ENCODE measurements at places on chromosomes 2 and 18. TPM values are rescaled to one million over a fixed set of nuclear protein-coding genes. Genes with fewer than 3 reads are reported as not detected.

GRCh38 chr2:238912916-238913875 lies 65.3 kb downstream of the TWIST2 start:
- DNase-seq = no peak

GRCh38 chr2:49693961-49694360 lies 539.6 kb upstream of the FSHR start:
- no peak for DNase-seq

GRCh38 chr18:48942554-48943261 lies 8.1 kb downstream of the SMAD7 start:
- DNase-seq = no peak

DNA sequence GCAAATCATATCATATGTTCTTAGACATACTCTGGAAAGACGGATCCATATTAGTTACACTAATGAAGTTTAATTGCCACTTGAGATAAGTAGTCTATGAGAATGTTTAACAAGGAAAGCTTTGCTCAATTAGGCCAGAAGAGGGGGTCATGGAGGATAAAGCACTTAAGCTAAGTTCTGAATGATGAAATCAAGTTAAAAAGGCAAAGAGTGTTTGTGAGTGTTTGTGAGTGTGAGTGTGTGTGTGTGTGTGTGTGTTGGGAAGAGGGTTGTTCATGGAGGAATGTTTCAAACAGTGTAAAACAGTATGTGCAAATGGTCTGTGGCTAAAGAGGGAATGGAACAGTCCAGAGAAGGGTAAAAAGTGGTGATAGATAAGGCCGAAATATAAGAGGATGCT lies 360.9 kb downstream of the ERBB4 start:
- no peak for DNase-seq

DNA sequence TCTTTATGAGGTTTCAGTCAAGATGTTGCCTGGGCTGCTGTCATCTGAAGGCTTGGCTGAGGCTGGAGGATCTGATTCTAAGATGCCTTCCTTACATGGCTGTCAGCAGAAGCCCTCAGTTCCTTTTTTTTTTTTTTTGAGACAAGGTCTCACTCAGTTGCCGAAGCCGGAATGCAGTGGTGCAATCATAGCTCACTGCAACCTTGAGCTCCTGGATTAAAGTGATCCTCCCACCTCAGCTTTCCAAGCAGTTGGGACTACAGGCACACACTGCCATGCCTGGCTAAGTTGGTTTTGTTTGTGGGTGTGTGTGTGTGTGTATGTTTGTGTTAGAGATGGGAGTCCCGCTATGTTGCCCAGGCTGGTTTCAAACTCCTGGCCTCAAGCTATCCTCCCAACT lies 13.1 kb upstream of the SLC35F5 start:
- no peak for DNase-seq

GRCh38 chr2:106117882-106118684 lies 76.0 kb downstream of the UXS1 start:
- DNase-seq = no peak

GRCh38 chr2:44741507-44741906 lies 200.0 kb upstream of the SIX3 start:
- DNase-seq = no peak

DNA sequence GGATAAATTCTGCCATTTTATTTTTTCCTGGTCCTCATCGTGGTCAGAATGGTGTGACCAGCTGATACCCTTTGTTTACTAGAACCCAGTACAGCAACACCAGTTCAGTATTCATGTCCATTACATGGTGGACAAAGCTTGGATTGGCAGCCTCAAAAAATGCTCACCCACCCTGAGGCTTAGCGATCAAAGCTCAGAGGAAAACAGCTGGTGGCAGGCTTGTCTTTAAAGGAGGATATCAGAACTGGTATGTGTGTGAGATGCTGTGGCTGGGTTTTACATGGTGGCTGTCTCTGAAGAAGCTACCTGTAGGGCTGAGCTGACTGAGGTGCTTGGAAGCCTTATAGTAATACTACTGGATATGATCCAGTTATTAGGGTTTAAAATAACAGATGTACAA lies 471.1 kb upstream of the MEX3C start:
- no peak for DNase-seq

DNA sequence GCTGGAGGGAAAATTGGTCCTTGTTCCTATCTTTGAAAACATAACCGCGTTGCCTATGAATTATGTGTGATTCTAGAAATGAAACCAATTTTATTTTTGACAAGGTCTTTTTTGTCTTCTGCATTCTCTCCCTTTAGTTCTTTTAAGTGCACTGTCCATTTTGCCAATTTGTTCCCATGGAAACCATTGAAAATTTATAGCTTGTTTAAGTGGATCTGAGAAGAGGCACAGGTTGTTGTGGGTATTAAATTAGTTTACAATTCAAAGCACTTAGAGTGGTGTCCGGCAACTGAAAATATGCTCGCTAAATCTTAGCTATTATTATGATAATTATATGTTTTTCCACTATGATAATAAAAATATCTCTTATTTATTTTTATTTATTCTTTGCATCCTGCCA lies 107.5 kb upstream of the FSHR start:
- no peak for DNase-seq

Gene NEU2
- total RNA-seq = not detected

Gene MRPL44
- total RNA-seq = 20.6 TPM

Gene CFC1
- not detected for total RNA-seq

Gene PIEZO2
- 3.9 TPM for total RNA-seq

Gene MC2R
- total RNA-seq = 0.60 TPM

Gene MYO5B
- 46.2 TPM for total RNA-seq

Gene GRHL1
- 61.6 TPM for total RNA-seq
